ENCODE measurements at places on chromosomes 1 and 21. TPM values are rescaled to one million over a fixed set of nuclear protein-coding genes. Genes with fewer than 3 reads are reported as not detected.

GRCh38 chr1:66383168-66383567 lies 150.8 kb upstream of the SGIP1 start:
- no peak overlapping the region for H3K4me3 ChIP-seq
- no peak for DNase-seq
- no peaks in the 10 kb centered on the region for H3K27me3 ChIP-seq

DNA sequence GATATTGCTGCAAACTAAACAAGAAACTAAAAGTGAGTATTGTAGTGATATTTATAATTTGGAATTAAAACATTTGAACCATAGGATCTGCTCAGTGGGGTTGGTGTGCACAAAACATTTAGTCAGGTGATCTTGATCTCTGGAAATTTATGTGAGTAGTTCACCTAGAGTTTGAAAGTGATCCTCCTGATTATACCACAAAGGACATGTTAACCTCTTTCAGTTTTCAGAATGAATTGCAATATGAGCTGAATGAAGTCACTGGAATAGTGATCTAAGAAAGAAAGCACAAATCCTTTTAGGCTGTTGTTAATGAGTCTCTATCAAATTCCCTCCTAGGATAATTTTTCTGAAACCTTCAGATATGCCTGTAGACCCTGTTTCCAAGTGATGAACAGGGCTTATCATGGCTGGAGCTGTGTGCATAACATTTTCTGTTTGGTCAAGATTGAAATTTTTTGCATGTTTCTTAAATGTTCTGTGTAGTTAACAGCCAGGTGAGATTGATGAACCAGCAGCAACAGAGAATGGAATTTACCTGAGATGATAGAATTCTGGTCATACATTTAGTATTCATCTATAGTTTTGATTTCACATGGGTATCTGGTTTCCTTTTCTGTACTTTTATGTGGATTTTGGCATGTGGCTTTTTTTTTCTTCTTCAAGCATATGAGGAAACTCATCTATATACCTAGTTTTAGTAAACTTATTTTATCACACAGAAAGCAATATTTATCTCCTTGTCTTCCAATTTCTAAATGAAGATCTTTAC lies 25.5 kb downstream of the CDC14A start:
- no peaks in the 10 kb centered on the region for H3K4me1 ChIP-seq
- H3K27me3 ChIP-seq: no peaks in the 10 kb centered on the region
- no peak overlapping the region for H3K27ac ChIP-seq
- H3K36me3 ChIP-seq: no peaks in the 10 kb centered on the region

DNA sequence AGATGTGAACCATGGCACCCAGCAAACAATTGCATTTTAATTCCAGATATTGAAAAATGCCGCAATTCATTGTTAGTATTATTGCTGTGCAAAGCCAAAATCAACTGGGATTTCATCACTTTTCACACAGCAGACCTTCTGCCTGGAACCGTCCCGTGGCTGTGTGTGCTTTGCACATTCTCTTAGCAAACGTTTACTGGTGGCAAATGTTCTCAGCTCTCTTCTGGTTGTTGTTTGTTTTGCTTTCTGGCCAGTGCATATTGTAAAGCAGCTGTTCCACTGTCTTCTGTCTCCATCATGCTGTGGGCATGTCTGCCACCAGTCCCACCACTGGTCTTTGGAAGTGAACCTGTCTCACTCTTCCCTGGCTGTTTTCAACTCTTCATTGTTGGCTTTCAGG lies 19.8 kb upstream of the TTLL10 start:
- no peak for DNase-seq
- no peak overlapping the region for H3K27ac ChIP-seq
- peaks cover 12% of the 10 kb centered on the region for H3K4me1 ChIP-seq
- H3K36me3 ChIP-seq: no peaks in the 10 kb centered on the region
- no peak overlapping the region for H3K4me3 ChIP-seq
- no peaks in the 10 kb centered on the region for H3K27me3 ChIP-seq

The CD244 gene
- not detected for total RNA-seq
